IPS-NIHi11 (cell line): ENCODE measurements at places on chromosomes 12 and 14.
A peak's percentile ranks its signal among the peaks of the same experiment; 100 is the strongest.

DNA sequence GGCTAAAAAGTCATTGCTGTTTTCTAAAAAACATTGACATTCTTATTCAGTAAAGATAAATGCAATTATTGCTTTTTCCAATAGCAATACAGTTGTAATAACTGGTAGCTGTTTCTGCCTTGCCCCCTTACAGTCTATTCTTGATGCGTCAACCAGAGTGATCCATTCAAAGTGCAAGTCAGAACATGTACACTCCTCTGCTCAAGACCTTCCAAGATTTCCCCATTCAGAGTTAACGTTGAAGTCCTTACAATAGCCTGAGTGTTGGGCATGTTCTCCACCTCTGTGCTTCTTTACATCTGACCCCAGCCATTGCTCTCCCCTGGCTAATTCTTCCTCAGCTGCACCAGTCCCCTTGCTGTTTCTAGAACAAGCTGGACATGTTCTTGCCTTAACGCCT lies 24.3 kb downstream of the VRK1 start:
- DNase-seq: no peak

GRCh38 chr14:55291480-55292081 lies 20.4 kb downstream of the FBXO34 start:
- no peak for DNase-seq

GRCh38 chr12:110253176-110253575 lies 27.9 kb upstream of the ATP2A2 start:
- no peak for DNase-seq

GRCh38 chr14:77088645-77089044 lies 9.4 kb upstream of the CIPC start:
- DNase-seq: no peak

DNA sequence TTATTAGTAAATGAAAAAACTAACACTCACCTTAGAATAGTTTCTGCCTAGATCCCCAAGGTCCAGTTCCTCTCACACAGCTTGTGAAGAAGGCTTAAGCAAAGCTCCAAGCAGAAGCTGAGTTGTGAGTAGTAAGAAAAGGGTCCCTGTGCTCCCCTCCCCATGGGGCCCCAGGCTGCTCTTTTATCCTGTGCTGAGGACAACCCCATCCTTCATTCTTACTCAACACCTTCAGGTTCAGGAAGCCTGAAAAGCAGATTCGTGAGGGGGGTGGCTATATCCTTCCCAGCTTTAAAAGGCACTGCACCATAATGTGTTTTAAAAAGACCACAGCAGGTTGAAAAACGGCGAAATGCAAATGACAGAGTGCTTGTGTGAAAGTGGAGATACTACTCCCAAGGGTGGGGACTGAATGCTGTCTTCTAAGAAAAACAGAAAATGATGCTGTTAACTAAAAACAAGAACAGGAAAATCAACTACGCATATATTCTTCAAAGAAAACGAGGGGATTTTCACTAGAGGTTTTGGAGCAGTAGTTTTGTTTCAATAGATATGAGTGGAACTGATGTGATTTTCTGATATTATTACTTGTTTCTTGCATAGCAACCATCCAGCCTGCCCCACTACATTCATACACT lies 182.7 kb downstream of the KTN1 start:
- no peak for DNase-seq

- no peak for DNase-seq
These were observed 21.5 kb upstream of the IFNG start for GRCh38 chr12:68180792-68181744.

GRCh38 chr12:108939594-108939993 lies 59.7 kb downstream of the DAO start:
- DNase-seq: peak; percentile 55

- no peak for DNase-seq
These were observed 1089.5 kb downstream of the BCL11B start for GRCh38 chr14:98182393-98183055.

DNA sequence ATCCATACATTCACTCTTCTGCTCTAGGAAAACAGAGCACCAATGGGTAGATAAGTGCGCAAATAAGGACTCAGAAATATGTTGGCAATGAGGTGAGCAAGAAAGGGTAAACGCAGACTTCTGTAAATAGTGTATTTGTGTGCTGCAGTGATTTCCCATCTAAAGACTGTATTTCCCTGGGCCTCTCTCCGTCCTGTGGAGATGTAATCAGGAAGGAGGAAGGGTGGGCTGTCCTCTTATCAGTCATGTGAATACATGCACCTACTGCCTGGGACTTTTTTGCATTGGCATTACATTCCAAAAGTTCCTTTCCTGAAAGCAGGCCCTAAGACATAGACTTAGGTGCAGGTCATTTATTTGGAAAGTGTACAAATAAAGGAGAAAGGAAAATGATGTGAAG lies 114.5 kb downstream of the OTOGL start:
- no peak for DNase-seq

DNA sequence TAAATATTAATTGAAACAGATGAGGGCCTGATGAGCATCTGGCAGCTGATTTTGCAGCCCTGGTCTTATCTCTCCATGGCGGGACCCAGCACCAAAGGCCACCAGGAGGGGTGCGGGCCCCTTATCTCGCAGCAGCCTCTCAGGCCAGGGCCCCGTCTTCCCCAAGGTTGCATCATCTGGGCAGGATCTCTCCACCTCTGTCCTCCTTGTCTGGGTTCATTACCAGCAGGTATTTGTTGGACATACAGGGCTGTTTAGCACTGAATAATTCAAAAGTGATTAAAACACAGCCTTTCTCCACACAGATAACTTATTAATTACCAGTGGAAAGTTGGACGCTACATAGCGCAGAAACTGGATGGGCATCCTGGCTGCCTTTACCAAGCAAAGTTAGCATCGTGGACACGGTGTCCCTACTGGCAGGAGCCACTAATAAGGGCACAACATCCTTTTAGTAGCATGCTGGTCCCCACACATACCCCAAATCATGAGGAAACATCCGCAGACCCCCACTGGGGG lies 25.8 kb downstream of the TMEM120B start:
- DNase-seq: no peak

DNA sequence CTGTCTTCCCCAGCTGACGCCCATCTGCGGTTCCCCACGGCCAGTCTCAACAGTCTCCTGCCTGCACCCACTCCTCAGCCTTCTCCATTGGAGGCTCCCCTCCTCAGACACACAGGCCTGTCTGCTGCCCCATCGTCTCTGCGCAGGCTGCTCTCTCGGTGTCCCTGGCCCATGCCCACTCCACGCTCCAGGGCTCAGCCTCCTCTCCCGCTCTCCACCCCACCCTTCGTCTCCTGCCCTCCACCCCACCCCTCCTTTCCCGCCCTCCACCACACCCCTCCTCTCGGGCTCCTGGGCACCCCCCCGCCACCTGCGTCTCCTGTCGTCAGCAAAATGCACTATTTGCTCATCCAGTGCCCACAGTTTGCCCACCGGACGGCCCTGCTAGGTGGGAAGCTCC lies 119.6 kb upstream of the DIO3 start:
- DNase-seq: no peak

DNA sequence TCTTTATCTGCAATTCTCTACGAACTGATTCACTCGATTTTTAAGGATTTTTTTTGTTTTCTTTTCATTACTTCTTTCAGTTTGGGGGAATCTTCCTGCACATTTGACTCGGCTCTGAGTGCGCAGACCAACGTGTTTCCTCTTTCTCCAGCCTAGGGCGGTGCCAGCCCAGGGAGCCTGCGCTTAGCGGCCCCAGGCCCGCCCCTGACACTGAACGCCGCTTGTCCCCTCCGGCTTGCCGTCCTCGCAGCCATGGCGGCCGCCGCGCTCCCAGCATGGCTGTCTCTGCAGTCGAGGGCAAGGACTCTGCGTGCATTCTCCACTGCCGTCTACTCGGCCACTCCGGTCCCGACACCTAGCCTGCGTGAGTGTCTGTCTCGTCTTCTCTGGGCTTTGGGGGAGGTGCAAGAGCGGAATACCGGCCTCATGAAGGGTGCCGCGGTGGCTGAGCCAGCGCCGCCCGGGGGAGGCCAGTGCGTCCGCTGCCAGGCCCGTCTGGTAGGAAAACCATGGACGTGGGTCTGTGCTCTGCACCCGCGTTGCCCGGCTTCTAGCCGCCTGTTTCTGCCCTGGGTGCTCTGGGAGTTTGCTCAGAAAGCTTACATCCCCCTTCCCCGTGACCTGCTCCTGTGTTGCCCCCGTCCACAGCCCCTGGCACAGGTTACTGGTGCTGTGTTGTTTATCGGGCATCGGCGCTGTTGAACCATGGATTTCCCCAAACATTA lies at the start of gene MRPS35:
Gene MRPS35, plus strand, starts transcription at position 241 of the 725 bp plus-strand sequence. Its CDS starts 12 bp downstream, at position 253.
- DNase-seq: peak; percentile 87

- DNase-seq: no peak
These were observed 10.3 kb downstream of the KRT7 start for GRCh38 chr12:52243259-52243855.

DNA sequence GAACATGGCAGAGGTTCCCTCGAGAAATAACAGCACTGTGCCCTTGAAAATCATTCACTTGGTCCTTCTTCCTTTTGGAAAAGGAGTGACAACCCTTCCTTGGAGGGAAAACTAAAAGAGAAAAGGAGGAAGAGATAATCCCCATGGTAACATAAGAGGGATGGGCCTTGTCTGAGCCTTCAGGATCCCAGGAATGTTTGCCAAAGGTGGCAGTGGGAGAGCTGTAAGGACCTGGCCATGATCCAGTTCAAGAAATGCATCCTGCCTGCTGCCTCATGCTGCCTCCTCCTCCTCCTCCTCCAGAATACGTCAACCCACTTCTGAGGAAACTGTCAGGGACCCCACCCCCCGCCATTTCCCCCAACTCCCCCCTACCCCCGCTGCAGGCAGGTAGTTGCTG lies 118.8 kb downstream of the KCNK10 start:
- DNase-seq: no peak

GRCh38 chr12:88539893-88540292 lies 40.4 kb downstream of the KITLG start:
- DNase-seq: no peak

- no peak for DNase-seq
These were observed 27.8 kb downstream of the HECTD4 start for GRCh38 chr12:112354399-112354798.

DNA sequence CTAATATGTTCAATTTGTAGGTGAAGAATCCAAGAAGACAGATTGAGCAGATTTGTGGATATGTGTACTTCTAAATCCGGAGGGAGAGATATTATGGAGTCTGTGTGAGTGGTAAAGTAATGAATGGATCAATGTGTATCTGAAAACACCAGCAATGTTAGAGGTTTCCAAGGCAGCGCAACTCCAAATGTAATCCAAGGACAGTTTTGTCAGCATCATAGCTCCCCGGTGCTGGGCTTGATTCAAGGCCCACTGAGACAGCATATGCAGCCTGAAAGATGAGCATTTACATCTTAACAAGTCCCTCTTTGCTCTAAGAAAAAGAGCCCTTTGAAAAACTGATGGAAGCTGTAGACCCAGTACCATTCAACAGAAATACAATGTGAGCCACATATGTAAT lies 38.3 kb upstream of the FRMD6 start:
- no peak for DNase-seq

GRCh38 chr14:71056168-71056567 lies 148.9 kb downstream of the PCNX1 start:
- no peak for DNase-seq

GRCh38 chr12:51822956-51823355 lies 25.6 kb downstream of the FIGNL2 start:
- no peak for DNase-seq

DNA sequence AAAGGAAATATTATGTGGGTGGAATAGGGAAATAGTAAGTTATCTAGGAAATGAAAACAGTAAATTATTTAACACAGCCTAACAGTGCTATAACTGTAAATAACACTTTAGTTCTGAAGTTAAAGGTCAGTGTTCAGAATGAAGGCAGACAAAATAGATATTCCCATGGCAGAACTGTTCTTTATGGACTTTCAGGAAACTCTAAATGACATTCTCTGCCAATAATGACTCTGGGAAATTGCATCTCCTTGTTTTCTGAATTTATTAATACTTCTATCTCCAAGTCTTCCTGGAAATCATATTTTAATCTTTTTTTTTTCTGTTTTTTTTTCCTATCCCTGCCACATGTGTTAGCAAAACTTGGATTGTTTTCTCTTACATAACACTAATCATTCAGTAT lies 101.4 kb downstream of the PDE3A start:
- no peak for DNase-seq

GRCh38 chr14:50529288-50530179 lies 2.8 kb downstream of the MAP4K5 start:
- no peak for DNase-seq

- DNase-seq: no peak
These were observed 444.0 kb downstream of the CCER1 start for GRCh38 chr12:90510948-90511347.

- peak; percentile 85 for DNase-seq
These were observed at the start of gene NXPH4 for GRCh38 chr12:57216014-57216911. Gene NXPH4 (plus strand): TSS chr12:57216794. CDS start chr12:57216970, 176 bp downstream.

- no peak for DNase-seq
These were observed 339.0 kb downstream of the FUT8 start for GRCh38 chr14:65751510-65751909.

DNA sequence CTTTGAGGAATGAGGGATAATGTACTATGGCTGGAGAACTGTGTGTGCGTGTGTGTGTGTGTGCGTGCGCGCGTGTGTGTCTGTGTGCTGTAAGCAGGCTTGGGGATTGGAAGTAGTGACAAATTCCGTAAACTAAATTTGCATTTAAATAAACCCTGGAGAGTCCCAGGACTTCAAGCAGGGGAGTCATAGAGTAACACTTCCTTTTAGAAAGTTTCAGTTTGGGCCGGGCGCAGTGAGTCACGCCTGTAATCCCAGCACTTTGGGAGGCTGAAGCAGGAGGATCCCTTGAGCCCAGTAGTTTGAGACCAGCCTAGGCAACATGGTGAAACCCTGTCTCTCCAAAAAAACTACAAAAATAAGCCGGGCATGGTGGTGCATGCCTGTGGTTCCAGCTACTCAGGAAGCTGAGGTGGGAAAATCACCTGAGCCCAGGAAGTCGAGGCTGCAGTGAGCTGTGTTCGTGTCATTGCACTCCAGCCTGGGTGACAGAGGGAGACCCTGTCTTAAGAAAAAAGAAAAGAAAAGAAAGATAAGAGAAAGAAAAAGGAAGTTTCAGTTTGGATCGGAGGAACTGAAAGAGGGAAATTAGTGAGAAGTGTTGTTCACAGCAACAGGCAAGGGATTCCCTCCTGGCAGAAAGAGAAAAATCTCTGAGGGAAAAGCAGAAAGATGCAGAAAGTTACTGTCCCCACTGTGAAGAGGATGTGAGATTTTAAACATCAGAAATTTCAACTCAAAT lies 222.7 kb upstream of the SOX5 start:
- peak; percentile 22 for DNase-seq

DNA sequence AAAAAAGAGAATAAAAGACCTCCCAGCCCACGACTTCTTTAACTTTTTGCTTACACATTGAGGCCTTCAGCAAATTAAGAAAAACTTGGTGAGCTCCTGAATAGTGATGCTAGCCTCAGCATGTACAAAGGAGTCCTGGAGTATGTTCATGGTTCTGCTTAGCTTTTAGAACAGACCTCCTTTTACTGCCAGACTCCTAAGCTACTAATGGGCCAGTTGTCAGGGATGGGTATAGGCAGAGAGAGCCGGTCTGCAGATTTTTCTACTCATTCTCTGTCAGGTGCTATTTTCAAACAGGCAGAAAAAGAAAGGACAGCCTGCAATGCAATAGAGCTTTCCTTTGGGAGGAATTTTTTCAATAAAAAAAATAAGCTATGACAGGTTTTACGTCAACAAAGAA lies 81.9 kb upstream of the REP15 start:
- no peak for DNase-seq

- DNase-seq: peak; percentile 75
These were observed 25.9 kb upstream of the LGALS3 start for GRCh38 chr14:55103005-55103640.
